ENCODE measurements at places on chromosomes 4 and X. TPM values are rescaled to one million over a fixed set of nuclear protein-coding genes. Genes with fewer than 3 reads are reported as not detected.

TET2 gene
- 16.7 TPM for total RNA-seq

SLC7A11 gene
- total RNA-seq = 12.1 TPM

OPN1MW gene
- total RNA-seq = not detected

FABP2 gene
- total RNA-seq = not detected

ESX1 gene
- total RNA-seq = not detected

FAM193A gene
- total RNA-seq = 28.0 TPM

MAP3K15 gene
- total RNA-seq = not detected

GABRG1 gene
- not detected for total RNA-seq

UGT2A1 gene
- not detected for total RNA-seq

NDNF gene
- not detected for total RNA-seq

CENPI gene
- total RNA-seq = 13.5 TPM

DDIT4L gene
- not detected for total RNA-seq

Measured in Karpas-422 (cell line).